ENCODE measurements at places on chromosomes 13 and 19.

DNA sequence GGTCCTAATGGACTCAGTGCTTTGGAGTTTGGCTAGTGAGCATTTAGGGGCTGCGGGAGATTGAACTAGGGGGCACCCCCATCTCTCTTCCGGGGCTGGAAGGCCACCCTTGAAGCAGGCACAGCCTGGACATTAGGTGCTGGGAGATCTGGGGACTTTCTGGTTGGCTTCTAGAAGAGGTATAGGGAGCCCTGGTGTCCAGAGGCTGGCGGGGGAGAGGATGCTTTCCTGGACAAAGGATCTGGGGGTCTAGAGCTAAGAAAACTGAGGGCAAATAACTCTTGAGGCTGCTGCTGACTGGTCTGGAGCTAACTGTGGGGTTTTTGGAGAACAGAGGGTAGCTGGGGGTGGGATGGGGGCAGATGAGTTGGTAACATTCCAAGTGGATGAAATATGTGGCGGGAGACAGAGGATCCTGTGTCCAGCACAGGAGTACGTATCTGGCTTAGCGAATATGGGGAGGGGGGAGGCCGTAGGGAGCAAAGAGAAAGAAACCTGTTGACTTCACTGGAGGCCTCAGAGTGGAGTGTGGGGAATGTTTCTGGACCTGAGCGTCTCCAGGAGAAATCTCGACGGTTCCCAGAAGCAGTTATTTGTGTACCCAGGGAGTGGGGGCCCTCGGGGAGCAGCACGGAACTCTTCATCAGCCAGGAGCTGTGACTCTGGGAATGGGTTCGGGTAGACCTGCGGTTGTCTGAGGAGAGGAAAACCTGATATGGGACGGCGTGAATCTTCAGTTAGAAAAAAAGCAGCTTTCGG, 1.4 kb downstream of the HNRNPUL1 start:
- peak; percentile 27 for DNase-seq

DNA sequence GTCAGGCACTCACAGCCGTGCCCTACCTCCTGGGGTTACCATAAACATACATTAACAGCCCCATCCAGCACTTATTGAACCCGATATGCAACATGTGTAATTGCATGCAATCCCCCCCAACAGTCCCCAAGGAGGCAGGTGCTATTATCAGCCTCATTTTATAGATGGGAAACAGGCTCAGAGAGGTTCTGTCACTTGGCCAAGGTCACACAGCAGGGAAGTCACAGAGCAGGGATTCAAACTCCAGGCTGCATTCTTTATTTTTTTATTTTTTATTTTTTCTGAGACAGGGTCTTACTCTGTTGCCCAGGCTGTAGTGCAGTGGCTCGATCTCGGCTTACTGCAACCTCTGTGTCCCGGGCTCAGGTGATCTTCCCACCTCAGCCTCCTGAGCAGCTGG, 38.4 kb upstream of the TNFAIP8L1 start:
- no peak for DNase-seq

- no peak for DNase-seq
Observed at GRCh38 chr19:7833225-7834099, 3.4 kb downstream of the EVI5L start.

GRCh38 chr19:38723606-38723965, 20.7 kb downstream of the CAPN12 start:
- no peak for DNase-seq

DNA sequence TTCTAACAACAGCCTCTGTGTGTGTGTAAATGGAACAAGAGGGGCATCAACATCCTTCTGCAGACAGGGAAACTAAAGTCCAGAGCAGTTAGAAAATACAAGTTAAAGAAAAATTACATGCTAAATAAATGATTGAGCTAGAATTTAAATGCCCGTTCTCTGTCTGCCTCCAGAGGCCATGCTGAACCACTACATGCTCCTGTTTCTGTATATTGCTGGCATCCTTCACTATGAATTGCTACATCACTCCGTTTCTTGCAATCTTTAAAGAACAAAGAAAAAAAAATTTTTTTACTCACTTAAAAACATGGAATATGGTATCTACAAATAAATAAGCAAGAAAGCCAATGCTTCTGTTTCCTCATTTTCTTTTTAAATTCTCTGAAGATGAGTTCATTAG, 47.9 kb downstream of the DCT start:
- DNase-seq, result no peak

GRCh38 chr13:33138441-33138840, 122.2 kb downstream of the KL start:
- no peak for DNase-seq

DNA sequence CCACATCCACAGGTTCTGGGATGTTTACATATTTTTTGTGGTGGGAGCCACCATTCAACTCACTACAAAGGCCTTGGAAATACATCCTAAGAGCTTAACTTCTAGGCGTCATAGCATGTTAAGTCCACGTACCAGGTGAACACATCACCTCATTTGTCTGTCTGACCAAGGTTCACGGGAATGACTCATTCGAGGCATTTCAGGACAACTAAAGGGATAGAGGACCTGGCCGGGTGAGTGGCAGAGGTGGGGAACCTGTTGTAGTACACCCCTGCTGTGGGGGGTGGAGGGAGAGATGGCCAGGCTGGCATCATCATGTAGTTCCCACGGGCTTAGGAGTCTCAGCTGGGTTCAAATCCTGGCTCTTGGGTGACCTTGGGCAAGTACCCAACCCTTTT, 51.5 kb downstream of the BICRA start:
- DNase-seq, result no peak

GRCh38 chr13:43377149-43377548, 353.8 kb downstream of the DNAJC15 start:
- no peak for DNase-seq
